ENCODE measurements at places on chromosomes 4 and X.

- no peak for DNase-seq
Measured at GRCh38 chrX:115940888-115941332, 229.6 kb upstream of the AGTR2 start.

DNA sequence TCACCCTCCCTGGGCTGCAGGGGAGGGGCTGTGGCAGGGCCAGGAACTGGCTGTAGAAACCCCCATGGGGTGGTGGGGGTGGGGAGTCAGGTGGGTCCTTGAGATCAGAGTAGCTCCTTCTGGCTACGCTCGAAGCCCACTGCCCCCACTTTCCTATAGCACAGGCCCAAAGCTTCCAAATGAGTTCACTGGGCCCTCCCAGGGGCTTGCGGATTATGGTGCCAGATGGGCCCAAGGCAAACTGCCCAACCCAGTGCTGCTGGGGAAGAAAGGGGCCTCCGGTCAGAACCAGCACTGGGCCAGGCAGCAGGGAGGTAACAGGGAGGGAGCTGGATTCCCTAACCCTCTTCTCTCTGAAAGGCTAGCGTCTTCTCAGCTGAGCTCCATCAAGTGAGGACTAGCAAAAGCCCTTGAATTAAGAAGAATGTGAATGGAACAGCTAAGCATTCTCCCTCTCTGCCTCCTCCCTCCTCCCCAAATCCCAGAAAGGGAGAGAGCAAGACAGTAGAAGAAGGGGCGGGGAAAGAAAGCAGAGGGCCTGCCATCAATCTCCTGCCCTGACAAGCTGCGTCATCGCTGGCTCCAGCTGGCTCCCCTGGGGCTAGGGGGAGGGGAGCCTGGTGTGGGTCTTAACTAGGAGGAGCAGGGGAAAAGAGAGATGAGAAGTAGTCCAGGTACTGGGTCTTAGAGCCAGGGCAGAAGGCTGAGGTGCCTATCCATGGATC is 34.7 kb downstream of the FRMPD3 start:
- no peak for DNase-seq

- DNase-seq: no peak
Measured at GRCh38 chr4:41670982-41671381, 77.5 kb downstream of the PHOX2B start.

DNA sequence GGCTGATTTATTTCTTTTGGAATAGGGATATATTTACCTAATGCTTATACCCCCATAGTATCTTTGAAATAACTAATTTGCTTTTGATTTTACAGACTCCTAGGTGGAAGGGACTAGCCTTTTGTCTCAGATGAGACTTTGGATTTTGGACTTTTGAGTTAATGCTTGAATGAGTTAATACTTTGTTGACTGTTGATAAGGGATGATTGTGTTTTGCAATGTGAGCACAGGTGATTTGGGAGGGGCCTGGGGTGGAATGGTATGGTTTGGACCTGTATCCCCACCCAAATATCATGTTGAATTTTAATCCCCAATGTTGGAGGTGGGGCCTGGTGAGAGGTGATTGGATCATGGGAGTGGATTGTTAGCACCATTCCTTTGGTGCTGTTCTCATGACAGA is 117.4 kb upstream of the ZC4H2 start:
- DNase-seq: no peak

DNA sequence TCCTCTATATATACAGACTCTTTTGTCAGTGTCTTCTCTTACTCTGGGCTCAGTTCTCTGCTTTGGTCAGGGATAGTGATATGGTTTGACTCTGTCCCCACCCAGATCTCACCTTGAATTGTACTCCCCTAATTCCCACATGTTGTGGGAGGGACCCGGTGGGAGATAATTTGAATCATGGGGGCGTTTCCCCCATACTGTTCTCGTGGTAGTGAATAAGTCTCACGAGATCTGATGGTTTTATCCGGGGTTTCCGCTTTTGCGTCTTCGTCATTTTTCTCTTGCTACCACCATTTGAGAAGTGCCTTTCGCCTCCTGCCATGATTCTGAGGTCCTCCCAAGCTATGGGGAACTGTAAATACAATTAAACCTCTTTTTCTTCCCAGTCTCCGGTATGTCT is 144.4 kb downstream of the GLUD2 start:
- no peak for DNase-seq

- peak; percentile 2 for DNase-seq
Measured at GRCh38 chr4:38523524-38524448, 140.2 kb upstream of the KLF3 start.

DNA sequence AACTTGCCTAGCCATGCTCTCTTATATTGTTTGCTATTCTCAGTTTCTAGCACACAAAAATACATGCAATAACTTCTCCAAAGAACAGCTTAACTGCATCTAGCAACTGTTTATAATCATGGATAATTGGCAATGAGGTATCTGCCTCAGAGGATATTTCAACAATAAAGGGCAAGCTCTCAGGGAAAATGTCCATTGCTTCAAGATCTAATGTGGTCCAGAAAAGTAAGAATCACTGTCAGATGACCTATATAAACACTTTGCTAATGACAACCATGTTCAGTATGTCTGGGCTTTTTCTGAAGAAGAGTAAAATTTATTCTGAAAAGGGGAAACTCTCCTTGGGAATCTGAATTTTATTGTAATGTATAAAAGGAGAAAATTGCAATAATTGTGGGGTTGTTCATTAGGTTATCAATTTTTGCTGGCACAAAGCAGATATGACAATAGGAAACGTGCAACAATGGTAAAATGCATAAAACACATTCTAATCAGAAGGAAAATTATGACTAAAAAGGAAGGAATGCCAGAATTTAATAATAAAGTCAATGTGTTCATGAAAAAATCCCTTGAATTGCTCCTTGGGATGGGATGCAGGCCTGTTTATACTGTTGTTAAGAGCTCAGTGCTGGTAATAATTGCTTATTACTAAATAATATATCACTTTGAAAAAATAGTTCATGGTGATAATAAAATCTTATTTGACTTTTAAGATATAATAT is 90.3 kb downstream of the ANTXR2 start:
- peak; percentile 6 for DNase-seq

DNA sequence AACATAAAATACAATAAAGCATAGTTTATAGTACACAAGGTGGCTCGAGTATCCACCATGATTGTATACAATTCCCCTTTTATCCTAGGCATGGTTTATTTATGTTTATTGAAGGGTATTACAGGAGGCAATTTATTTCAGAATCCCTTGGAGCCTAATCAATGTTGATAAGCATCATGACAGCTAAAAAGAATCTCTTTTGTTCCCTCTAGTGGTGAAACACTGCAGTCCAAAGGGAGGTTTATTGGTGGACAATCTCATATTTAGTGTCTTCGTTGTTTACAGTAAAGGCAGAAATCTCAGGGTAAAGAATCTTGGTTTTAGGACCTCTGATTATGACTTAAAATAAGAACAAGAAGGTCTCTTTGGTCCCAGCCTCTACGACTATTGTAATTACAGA is 1712.5 kb downstream of the C4orf33 start:
- DNase-seq: peak; percentile 57

DNA sequence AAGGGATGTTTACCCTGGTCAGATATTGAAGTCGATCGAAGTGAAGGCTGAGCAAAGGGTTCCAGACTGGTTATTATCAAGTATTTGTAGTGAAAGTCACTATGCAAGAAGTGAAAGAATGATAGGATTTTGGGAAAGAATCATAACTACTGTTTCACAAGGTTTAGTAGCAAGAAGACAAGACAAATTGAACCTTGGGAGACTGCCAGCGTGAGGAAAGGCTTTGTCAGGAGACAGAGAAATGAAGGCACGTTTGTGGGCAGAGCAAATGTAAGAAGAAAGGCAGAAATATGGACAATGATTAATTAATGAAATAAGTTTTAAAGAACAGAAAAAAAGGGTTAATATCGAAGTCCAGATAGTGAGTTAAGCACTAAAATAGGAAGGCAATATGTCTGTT is 456.8 kb downstream of the TRIML1 start:
- DNase-seq: no peak

DNA sequence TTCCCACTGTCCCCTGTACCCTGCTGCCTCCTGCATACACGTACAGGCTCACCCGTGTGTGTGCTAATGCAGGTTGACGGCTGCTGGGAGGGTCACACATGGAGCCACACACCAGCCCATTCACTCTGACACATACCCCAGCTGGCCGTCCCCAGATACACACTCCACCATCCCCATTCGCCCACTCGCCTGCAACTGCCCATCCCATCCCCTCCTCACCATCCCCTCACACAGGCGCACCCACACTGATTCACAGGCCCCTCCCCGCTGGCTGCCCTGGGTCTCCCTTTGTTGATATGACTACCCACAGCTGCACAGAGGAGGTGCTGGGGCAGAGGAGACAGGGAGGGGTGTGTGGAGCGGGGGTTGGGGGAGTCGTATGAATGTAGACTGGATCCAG is 25.7 kb downstream of the PJA1 start:
- no peak for DNase-seq

- no peak for DNase-seq
Measured at GRCh38 chrX:141201962-141202361, 25.0 kb upstream of the LDOC1 start.

DNA sequence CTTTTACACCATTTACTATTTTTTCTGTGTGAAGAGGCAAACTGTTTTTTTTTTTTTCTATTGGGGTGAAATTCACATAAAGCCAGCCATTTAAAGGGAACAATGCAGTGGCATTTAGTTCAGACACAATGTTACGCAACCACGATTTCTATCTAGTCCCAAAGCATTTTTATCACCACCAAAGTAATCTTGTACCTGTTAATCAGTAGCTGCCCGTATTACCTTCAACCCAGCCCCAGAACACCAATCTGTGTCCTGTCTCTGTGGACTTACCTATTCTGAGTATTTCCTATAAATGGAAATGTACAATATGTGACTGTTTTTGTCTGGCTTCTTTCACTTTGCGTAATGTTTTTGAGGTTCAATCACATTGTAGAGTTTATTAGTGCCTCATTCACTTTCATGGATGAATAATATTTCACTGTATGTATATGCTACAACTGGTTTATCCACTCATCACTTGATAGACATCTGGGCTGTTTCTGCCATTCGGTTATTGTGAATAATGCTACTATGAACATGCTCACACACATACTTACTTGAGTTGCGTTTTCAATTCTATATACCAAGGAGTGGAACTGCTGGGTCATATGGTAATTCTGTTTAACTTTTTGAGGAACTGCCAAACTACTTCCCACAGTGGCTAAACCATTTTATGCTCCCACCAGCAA is 116.2 kb downstream of the CDS1 start:
- no peak for DNase-seq

DNA sequence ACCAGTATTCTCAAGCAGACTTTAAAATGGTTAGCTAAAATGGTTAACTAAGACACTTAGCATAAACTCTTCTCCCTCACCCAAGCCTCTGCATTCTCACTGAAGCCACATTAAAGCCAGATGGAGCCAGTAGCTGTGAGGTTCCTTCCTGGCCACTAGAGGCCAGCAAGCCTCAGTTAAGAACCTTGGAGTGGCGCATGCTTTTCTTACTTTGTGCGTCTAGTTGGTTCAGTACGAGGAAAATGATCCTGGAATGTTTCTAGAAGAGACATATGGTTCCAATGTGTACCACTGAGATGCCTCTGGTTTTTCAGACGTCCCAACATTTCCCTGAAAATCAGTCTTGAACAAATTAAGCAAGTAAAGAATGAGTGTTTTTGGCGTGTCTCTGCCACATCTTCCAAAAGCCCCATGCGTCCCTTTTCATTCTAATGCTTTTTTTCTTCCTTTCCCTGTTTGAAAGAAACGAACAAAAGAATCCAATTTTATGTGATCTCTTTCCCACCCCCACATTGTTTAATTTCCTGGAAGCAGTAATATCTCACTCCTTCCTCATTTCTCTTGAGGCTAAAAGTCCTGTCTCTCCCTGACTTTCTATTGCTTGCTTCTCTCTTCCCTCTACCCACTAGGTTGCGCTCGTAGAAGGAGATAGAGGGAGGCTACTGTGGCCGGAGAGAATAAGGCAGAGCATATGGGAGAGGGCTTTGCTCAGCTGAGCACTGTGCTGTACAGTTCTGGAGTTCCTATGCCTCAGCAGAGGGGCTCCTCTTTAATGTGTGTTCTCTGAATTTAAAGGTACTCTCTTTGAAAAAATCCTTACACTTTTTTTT is 82.9 kb upstream of the TAB3 start:
- peak; percentile 45 for DNase-seq

GRCh38 chrX:120499301-120500072 is 30.4 kb upstream of the LAMP2 start:
- DNase-seq: no peak

DNA sequence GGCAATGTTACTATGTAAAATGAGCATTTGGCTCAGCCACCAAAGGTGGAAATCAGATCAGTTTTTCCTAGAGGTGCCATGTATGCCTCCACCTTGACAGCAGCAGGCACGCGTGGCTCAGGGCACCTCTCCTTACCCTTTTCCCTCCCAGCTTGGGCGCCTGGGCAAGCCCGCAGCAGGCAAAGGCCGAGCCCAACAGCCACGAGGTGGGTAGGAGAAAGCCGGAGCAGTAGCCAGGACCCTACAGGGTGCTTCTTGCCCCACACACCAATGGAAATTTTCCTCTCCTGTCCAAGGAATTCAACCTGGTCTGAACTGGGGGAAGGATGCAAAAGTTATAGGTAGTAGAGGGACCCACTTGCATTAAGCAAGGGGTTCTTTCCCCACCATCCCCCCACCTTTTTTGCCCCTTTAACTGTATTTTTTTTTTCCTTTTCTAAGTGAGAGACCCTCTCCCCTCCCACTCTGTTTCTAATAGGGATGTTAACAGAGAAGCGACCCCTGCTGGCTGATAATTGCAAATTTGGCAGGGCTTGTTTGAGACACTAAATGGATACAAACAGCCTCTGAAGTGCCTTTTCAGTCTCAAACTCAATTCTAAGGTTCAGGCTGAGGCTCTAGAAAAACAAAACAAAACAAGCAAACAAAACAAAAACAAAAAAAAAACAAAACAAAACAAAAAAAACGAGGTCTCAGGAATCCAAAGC is 895.1 kb downstream of the PCDH18 start:
- peak; percentile 35 for DNase-seq

- DNase-seq: no peak
Measured at GRCh38 chr4:120299631-120300030, 233.0 kb upstream of the MAD2L1 start.

DNA sequence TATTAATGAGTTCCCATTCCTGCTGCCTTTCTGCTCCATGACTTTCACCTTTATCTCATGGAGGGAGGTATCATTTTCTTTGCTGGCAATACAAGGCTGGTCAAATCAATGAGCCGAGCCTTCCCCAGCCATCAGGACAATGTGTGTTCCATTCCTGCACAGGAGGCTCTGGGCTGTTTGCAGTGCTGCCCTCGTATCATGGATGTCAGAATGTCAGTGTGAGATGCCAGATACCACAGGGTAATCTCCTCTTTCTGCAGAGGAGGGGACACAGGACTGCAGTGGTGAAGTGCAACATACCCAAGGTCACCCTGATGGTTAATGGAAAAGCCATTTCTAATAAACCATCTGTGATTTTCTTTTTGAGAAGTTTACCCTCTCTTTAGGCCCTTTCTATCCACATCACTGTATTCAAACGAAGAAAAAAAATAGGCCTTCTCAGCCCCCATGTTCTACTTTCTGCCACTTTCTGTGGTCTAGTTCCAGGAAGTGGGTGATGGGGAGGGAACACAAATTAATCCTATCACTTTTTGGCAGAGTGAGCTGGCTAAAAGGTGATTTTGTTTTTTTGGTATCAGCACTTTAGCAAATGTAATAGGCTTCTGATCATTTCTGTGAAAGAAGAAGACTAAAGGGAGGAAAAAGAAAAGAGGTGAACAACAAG is 490.2 kb upstream of the BOD1L1 start:
- DNase-seq: no peak

- no peak for DNase-seq
Measured at GRCh38 chrX:2934715-2935710, 5.9 kb upstream of the ARSD start.

- DNase-seq: no peak
Measured at GRCh38 chr4:88860586-88860985, 163.0 kb upstream of the NAP1L5 start.
